ENCODE measurements at places on chromosomes 13 and 19. TPM values are rescaled to one million over a fixed set of nuclear protein-coding genes. Genes with fewer than 3 reads are reported as not detected.

DNA sequence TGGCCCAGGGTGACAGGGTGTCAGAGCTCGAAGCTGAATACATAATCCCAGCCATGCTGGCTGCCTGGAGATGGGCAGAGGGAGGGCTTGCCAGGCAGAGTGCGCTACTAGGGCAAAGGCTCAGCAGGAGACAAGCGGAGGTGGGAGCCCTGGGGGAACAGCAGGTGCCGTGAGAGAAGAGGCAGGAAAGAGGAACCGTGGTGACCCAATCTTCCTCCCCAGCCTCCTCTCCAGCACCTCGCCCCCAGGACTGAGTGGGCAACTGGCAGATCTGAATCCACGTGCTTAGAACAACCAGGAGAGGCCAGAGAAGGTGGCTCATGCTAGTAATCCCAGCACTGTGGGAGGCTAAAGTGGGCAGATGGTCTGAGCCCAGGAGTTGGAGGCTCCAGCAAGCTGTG, 11.0 kb upstream of the CCL25 start:
- DNase-seq = no peak

GRCh38 chr13:22110368-22110767, 439.5 kb downstream of the FGF9 start:
- DNase-seq = no peak

Gene GTF2F2
- total RNA-seq = 45.4 TPM

DNA sequence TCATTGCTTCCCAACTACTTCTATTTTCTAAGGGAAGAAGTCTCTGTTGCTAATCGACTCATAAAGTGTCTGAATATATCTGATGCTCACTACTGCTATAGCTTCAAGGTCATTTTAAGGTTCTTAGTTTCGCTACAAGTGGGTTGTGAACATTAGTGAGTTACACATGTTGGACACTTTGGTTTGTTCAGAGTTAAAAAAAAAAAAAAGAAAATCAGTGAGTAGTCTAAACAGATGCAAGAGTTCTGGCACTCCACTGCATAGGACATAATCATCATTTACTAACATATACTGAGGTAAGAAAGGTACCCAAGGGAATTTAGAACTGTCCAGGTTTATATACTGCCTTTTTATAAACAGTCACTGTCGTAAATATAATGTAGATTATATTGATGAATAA, 108.8 kb downstream of the KLF12 start:
- no peak for DNase-seq

GRCh38 chr19:44803442-44804428, 5.2 kb upstream of the BCAM start:
- DNase-seq = no peak

Gene ZGLP1
- total RNA-seq = 2.6 TPM

Gene RNF113B
- not detected for total RNA-seq

GRCh38 chr19:29917911-29918310, 24.1 kb upstream of the URI1 start:
- no peak for DNase-seq

GRCh38 chr19:37691881-37692504, 27.6 kb downstream of the ZNF607 start:
- peak; percentile 32 for DNase-seq

Gene SYCN
- total RNA-seq = not detected

DNA sequence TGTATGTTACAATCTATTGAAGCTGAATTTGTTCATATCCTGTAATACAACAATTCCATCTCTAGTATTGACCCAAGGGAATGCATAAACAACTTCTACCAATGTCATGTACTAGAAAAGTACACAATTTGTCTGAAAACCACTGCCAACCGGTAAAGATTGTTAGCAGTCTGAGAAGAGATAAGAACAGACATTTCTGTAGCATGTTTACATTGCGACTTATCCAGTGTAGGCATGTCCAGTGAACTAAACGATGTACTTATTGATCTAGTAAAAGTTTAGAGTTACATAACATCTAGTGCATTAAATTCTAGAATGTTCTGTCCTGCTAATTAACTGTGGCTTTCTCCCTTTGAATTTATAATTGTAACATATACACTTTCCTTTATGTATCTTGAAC, 425.9 kb downstream of the SLITRK6 start:
- DNase-seq = no peak

DNA sequence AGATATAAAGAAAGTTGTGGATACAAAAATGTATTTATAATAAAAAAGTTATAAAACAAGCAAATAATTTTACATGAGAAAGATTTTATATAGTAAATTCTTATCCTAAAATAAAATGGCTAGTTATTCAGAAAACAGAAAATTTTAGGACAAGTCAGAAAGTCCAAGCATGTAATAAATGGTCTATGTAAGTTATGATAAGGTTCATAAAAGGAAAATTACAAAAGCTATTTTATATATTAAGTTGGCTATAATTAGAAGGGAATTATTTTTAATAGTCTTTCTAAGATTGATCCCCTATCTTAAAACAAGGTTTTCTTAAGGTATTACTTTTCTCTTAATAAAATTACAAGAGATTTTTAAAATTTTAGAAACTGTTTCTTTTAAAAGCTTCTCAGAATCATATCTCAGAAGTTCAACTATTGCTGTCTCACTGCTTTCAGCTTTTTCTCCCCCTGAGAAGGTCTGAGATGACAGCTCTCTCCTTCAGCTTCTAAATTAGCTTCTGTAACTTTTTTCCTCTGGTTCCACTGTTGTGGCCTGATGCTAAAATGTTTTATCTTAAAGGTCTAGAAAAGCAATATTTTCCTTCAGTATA, 8.7 kb downstream of the CCDC169 start:
- DNase-seq = no peak

DNA sequence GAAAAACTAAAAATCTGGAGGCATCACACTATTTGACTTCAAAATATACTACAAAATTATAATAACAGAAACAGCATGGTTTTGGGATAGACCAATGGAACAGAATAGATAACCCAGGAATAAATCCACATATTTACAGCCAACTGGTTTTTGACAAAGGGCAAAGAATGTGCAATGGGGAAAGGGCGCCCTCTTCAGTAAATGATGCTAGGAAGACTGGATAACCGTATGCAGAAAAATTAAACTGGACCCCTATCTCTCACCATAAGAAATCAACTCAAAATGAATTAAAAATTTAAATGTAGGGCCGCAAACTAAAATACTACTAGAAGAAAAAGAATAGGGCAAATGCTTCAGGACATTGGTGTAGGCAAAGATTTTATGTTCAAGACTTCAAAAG, 440.5 kb upstream of the SGCG start:
- DNase-seq = no peak

- DNase-seq = peak; percentile 37
These were observed 109.1 kb downstream of the PCDH9 start for GRCh38 chr13:67120872-67121531.

DNA sequence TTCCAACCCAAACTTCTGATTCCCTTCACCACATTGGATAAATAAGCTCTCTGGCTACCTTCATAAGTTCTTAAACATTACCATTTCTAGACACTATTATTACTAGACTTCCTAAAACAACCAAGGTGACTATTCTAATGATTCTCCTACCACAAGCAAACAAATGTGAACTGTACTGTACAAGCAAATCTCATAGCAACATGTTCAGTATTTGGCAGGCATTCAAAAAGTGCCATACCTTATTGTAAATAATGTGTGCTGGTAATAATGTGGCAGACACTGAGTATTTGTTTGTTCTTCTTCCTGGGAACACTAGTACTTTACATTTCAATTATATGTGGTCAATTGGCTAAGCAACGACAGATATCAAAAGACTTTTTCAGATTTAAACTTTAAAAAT, 986.0 kb upstream of the SPRY2 start:
- no peak for DNase-seq

DNA sequence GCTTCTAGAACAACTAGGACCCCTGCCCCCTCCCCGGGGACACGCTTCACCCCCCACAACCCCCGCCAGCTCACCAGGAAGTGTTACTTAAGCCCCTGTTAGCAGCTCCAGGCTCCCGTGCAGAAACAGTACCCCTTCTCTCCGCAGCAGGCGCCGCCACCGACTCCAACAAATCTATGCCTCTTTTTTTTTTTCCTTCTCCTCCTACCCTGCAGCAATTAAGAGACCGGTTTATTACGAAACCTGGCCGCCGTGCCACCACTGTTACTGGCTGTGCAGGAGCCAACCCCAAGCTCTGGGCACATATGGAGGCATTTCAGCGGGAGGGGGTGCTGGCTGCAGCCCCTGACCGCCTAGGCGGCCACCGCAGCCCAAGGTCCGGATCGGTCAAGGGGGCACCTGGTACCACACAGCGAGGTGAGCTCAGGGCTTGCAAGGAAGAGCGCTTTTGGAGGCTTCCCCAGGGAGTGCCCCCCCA, 2.4 kb downstream of the GADD45B start:
- DNase-seq = no peak

GRCh38 chr13:75938811-75939560, 302.9 kb downstream of the LMO7 start:
- no peak for DNase-seq

GRCh38 chr13:32472194-32472621, 44.3 kb upstream of the N4BP2L1 start:
- no peak for DNase-seq

Gene POLR1G
- total RNA-seq = 29.0 TPM

DNA sequence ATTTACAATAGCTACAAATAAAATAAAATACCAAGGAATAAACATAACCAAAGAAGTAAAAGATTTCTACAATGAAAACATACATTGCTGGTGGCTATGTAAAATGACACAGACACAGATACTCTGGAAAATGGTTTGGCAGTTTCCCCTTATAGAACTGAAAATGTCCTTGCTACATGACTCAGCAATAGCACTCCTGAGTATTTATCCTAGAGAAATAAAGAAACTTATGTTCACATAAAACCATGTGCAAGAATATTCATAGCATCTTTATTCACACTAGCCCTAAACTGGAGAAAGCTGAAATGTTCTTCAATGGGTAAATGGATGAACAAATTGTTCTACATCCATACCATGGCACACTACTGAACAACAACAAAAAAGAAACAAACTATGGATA, 100.2 kb upstream of the RFC3 start:
- no peak for DNase-seq

DNA sequence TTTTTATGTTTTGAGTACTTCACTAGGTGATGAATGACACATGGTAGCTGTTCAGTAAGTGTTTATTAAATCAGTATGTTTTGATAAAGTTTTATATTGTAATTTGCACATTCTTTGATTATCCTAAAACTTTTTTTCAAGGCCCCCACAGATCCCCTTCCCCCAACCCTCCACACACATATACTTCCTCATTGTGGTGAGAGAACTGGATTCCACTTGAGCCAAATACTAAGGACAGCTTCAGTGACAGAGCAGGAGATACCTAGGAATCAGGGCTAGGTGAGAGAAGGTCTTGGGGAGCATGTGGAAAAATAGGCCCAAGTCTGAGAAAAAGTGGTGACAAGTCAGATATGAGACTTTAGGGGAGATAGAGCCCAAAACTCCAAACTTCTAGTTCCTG, 174.6 kb downstream of the TDRD3 start:
- no peak for DNase-seq

Gene LILRA5
- not detected for total RNA-seq

Gene RNF17
- not detected for total RNA-seq
